Heart left ventricle (tissue), 16 donors: ENCODE measurements at places on chromosomes 3 and 15. TPM values are rescaled to one million over a fixed set of nuclear protein-coding genes. Genes with fewer than 3 reads are reported as not detected.

The MOBP gene
- total RNA-seq: not detected

The NGLY1 gene
- total RNA-seq: 41.0 TPM

The LRTM1 gene
- total RNA-seq: not detected

The LRRC31 gene
- total RNA-seq: not detected

The MKRN3 gene
- total RNA-seq: not detected
